ENCODE measurements at places on chromosomes 2 and 18. TPM values are rescaled to one million over a fixed set of nuclear protein-coding genes. Genes with fewer than 3 reads are reported as not detected.

DNA sequence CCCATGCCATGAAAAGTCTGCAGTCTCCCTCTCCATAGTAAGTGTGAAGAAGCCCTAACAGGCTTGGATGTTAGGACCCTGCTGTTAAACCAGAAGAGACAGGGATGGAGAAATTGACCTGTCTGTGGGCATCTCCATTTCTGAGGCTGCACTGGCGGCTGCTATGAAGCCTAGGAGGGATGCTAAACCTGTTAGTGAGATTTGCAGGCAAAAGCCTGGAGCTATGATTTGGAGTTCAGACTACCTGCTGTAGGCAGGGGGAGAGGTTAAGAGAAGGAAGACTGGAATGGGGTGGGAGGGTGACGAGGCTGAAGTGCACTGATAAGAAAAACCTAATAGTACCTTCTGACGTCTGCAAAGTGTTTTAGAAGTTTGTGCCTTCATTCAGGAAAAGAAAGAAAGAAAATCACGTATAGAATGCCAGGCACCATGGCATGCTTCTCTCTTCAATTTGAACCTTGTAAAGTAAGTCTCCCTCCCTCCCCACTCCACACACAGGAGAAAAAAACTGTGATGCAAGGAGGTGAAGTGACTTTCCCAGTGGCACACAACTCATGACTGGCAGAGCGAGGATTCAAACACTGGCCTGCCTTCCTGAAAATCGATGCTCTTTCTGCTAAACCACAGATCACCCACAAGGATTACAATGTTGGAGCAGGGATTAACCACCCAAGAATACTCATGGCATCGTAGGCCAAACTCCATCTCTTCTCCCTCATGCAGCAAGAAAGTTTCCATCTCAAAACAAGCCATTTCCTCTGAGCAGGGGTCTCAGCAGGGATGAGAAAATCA lies 98.5 kb upstream of the PKDCC start:
- peaks cover 2% of the 10 kb centered on the region for H3K36me3 ChIP-seq
- H3K27ac ChIP-seq = no peak overlapping the region
- H3K4me3 ChIP-seq = no peak overlapping the region
- H3K4me1 ChIP-seq = peaks cover 10% of the 10 kb centered on the region

The CREG2 gene
- not detected for total RNA-seq

The GPBAR1 gene
- total RNA-seq = 0.26 TPM

The M1AP gene
- total RNA-seq = not detected

All from chondrocyte (in vitro differentiated cells).